ENCODE measurements at places on chromosomes 2 and 18.
A peak's percentile ranks its signal among the peaks of the same experiment; 100 is the strongest.

- DNase-seq, result no peak
Measured at GRCh38 chr2:99278793-99279291, 22.2 kb downstream of the LYG1 start.

- DNase-seq, result no peak
Measured at GRCh38 chr2:8922431-8922830, 81.1 kb downstream of the MBOAT2 start.

DNA sequence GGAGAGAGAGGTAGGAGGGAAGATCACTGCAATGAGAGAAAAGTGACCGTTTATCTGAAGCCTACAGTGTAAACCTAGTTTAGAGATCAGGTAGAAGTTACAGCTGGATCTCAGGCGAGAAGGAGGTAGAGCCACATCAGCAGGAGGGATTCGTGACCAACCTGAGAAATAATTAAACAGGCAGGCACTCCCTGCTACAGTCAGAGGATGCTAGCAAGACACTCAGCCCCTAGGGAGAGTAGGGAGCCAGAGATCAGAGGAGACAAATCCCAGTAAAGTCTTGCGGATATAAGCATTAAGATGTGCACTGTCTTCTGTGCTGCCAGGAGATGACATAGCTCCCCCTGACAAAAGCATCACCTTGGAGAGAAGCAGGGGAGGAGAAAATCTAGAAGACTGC lies 629.1 kb upstream of the SLC39A10 start:
- DNase-seq, result no peak

DNA sequence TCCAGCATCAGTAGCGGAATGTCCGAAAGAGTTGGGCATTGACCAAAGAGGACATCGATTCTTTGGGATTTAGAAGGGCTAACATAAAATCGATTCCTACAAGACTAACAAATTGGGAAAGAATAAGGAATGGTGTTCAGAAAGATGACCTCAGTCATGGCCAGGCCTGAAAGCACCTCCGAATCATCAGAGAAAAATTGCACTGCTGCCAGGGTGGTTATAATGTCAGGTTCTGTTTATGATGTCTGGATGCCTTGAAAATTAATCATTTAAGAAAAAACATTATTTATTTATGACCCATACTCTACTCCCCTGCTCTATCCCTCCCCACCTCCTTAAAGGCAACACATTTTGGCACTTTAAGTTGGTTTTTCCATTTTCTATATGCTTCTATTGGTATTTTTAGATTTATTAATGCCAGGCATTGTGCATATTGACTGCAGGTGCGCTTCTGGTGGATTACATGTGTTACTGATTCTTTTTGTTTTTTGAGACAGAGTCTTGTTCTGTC lies 104.7 kb downstream of the MYCN start:
- no peak for DNase-seq

DNA sequence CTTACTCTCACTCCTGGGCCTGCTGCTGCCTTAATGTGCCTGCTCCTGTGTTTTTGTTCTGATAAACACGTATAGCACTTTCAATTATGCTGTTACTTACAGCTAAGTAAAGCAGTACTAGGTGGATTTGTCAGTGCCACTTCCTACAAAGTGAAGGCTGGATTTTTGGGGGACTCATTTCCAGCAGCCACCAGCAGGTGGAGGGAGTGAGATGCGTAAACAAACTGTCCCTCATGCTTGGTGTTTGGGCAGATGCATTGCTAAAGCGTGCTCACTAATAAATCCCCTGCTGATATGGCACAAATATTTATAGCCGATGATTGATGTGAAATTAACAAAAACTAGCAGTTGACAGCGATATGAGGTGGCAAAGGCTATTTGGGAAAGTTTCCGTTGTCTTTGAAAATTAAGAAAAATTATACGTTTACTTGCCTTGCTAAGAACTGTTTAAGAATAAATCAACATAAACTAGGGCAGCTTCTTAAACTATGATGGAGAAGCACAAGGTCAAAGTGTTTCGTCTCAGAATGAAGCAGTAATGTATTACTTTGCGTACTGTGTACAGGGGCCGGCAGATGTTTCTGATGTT lies 101.7 kb downstream of the AGAP1 start:
- DNase-seq, result peak; percentile 47

Measured in activated CD4-positive, alpha-beta T cell treated with anti-CD3 and anti-CD28 coated beads, Interleukin-10, Interleukin-2, amounts not matched to agents 100 ng/mL and 50 ng/mL, durations not matched to agents 16 hours and 8 hours (primary cell).